Activated CD4-positive, CD25-positive, alpha-beta regulatory T cell (primary cell): ENCODE measurements at places on chromosomes 12 and 14.

GRCh38 chr14:30998100-30998706, 27.2 kb upstream of the AP4S1 start:
- DNase-seq, result no peak

GRCh38 chr12:122842505-122843405, 7.5 kb downstream of the HIP1R start:
- DNase-seq, result no peak

DNA sequence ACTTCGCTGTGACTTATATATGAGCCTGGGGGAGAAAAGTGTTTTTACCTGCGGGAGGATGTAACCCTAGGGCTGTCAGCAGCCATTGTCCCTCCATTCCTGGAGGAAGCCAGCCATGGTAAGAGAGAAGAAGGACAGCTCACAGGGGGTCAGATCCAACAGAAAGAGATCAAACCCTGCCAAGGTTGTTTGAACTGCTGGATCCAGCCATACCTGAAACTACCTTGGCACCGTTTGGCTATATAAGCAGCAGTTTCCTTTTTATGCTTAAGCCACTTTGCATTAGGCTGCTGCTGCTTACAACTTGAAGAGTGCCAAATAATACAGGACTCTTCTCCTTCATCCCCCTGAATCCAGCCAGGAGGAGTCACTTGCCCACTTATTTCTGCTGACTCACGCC, 205.5 kb downstream of the PHETA1 start:
- no peak for DNase-seq

DNA sequence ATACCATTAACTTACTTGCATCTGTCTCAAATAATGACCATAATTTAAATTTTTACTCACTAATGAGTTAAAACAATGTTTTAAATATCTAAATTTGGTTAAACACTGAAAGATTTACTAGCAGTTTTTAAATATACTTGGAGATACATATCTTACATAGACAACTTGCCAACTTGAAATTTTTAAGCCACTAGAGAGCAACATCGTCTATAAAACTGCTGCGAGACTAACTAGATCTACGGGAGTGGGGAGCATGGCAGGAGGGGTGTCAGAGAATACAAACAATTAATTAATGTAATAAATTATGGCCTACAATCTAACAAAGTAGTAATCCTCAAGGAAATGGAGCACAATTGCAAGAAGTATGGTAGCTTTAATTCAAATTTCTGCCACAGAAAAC, 120.4 kb downstream of the LRRIQ1 start:
- DNase-seq, result no peak

DNA sequence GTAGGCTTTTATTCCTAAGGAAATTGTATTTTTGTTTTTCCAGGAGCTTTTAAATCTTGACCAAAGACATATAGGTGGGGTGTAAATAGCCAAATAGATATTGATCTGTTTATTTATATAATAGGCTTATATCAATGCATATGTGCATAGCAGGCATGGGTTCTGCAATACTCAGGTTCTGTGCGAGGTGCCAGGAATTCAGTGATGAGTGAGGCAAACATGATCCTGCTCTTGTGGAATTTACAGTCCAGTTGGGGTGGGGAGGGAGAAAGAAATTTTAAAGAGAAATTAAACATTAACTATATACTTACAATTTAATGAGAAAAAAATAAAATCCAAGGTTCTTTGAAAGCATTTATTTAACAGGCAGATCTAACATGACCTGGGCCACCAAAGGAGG, 160.3 kb upstream of the HIF1A start:
- DNase-seq, result no peak
